ENCODE measurements at places on chromosomes 11 and 22. TPM values are rescaled to one million over a fixed set of nuclear protein-coding genes. Genes with fewer than 3 reads are reported as not detected.

FXYD2 gene
- 412 TPM for polyA plus RNA-seq

GRCh38 chr22:37497062-37497599 is 10.9 kb upstream of the MFNG start:
- DNase-seq, result no peak

DNA sequence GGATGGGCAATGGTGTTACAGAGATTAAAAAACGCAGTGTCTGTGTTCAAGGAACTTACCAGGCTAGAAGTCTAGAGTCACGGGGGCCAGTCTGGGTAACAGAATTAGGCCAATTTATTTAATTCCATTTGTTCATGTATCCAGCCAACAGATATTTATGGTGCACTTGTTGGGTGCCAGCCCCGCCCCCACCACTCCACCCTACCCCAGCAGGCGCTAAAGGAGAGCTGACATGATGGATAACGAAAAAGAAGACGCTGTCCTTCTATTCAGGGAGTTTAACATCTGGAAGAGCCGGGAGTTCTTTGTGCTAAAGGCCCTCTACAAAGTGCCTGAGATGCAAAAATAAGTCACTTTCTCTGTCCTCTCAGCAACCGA is 1.1 kb upstream of the BMAL1 start:
- no peak for DNase-seq

DNA sequence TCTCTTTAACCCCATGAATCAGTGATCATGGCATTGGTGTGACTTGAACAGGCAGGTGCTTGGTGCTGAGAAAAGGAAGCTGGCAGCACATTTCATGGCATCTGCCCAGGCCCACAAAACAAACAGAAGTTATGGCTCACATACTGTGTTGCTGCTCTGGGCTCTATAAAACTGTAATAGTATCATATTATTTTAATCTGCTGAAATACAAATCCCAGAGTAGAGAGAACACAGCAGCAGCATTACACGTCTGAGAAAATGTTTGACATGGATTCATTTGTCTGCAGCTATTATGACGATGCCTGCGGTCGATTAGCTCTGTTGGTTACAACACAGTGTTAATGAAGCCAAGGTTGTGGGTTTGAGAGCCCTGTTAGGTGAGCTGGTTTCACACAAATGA is 80.8 kb downstream of the ALX4 start:
- no peak for DNase-seq

GRCh38 chr11:128628686-128629085 is 41.3 kb upstream of the ETS1 start:
- no peak for DNase-seq

DNA sequence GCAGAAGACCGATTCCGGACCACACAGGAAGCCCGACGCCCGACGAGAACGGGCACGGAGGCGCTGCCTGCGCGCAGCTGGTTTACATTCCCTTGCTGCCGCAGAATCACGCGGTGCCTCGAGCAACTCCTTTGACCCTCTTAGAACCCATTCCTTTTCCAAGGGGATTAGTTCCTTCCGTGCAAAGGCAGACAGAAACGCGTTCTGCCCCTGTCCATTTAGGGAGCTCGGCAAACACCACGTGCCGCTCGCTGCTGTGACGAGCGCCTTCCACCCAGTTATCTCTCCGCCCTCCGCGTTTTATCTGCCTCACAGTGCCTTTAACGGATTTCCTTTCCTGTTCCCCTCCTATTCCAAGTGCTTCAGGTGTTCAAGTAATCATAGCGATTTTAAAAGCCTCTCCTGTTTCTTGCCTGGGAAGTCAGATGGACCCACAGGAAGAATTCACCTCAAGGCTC is 24.1 kb upstream of the MICAL3 start:
- no peak for DNase-seq

DNA sequence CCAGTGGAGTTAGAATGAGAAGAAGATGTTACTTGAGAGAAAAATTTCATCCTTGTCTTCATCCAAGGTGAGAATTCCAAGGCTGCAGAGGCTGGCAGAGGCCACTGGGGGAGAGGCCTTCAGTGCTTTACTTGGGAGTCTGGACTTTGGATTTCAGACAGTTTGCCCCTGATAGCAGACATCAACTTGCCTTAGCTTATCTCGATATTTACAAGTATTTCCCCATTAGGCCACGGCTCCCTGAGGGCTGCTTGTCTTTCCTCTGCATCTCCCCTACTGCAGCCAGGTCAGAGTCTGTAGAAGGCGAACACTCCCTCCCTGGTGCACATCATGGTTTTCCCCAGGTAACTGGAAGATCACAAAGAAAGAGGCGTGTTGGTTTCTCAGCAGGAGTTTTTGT is 29.9 kb upstream of the BSX start:
- no peak for DNase-seq

DNA sequence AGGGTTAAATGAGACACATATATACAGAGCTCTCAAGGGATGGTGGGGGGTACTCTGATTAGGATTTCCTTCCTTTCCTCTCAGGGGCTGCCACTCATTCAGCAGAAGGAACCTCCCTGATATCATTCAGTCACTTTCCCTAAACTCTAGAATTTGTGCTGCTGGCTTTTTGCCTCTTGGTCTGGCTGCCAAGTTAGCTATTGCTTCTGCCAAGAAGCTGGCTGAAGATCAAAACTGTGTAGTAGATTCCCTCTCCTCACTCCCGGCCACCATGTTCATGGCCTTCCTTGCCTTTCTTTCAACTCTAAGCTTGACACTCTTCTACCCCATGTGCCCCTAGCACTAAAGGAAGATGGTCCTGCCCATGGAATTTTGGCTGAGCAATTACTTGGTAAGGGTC is 18.7 kb downstream of the SLC6A5 start:
- DNase-seq, result no peak

DNA sequence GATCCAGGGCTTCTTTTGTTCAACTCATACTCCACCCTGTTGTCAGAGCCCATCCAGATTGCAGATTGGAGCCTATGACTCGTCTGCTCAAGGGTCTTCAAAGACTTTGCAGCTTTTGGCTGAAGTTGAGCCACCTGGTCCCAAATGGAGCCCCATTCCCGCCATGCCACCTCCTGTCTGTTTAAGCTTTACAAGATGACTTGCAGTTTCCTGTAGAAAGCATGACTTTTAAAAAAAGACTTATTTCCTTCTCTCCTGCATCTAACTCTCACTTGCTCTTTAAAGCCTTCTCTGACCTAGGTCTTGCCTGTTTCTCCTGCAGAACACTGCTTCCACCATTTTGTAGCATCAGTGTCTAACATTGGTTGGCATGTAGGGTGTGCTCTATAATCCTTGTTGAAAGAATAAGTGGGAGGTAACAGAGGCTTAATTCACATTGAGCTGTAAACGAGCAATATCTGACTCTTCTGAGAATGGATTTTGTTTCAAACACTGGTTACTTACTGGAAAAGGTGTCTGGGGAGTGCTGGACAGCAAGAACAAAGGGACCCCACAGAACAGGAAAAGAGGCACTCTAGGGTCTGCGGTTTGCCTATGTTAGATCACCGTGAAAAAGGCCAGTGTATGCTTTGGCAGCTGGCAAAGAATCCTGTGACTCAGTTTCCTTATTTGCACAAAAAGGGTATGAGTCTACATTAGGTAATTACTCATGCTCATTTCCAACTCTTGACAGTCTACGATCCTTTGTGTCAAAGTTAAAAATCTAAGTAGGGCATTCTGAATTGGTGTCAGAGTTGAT is 30.3 kb downstream of the NF2 start:
- DNase-seq, result no peak

DNA sequence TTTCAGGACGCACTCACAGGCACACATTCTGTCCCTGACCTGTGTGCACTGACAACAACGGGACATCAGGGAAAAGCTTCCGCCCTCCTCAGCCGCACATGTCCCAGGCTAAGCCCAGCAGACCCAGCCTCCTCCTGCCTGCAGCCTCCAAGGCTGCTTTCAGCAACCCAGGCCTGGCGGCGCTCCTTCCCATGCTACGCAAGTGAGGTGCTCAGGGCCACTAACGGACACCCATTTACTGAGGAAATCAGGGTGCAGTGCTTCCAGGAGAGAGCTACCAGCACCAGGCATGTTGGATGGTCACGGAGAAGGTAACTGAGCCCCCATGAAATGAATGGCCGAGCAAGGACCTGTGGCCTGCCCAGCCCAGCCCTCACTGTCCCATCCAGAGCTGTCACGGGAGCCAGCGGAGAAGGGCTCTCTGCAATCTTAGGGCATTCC is 6.9 kb downstream of the MOB2 start:
- DNase-seq, result no peak

DNA sequence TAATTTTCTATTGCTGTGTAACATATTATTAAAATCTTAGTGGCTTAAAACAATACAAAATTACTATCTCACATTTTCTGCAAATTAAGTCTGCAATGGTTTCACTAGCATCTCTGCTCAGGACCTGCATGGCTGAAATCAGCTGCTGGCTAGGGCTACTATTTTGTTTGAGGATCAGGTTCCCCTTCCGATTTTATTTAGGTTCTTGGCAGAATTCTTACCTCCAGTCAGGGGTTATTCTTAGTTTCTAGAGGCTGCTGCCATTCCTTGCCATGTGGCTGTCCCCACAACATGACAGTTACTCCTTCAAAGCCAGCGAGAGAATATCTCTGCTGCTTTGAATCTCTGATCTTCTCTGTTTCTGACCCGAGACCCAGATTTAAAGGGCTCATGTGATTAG is 424.5 kb upstream of the ANO5 start:
- no peak for DNase-seq
